Skin of body (tissue), 3 donors: ENCODE measurements at places on chromosomes 1 and 21. TPM values are rescaled to one million over a fixed set of nuclear protein-coding genes. Genes with fewer than 3 reads are reported as not detected.
A peak's percentile ranks its signal among the peaks of the same experiment; 100 is the strongest.

NR0B2 gene
- total RNA-seq = not detected

- no peak for DNase-seq
Measured at GRCh38 chr1:230391776-230392535, 34.2 kb downstream of the PGBD5 start.

GRCh38 chr1:171429137-171429536, 56.2 kb upstream of the PRRC2C start:
- DNase-seq = no peak

DNA sequence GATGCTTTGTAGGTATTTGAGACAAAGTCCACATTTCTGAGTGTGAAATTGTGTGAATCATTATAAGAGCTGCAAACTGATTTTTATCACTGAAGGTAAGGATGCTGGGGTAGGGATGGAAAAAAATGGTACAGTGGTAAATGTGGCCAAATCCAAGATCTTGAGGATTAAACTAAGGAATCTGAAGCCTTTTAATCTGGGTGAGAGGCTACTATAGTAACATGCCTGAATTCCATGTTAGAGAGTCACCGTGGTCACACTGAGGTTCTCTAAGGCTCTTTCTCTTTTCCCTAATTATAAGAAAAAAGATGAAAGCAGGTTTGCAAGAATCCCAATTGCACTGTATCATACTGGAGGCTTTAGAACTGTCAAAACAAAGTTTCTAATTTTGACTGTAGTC, 17.6 kb downstream of the PTGER3 start:
- no peak for DNase-seq

DNA sequence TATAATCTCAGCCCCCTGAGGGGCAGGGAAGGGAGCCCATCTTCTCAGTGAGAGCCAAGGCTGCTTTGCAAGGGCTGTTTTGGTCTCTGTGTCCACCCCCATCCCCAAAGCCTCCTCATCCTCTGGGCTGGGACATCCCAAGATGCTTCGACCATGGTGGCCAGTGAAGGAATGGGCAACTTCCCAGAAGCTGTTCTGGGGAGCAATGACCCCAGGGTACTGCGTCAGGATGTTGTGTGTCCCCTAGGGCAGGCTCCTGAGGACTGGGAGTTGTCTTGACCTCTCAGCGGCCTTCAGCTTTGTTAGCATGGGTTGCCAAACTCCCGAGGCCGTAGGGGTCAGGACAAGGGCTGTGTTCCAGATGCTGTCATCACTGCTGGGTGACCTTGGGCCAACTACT, 238.4 kb upstream of the POU3F1 start:
- DNase-seq = no peak

DNA sequence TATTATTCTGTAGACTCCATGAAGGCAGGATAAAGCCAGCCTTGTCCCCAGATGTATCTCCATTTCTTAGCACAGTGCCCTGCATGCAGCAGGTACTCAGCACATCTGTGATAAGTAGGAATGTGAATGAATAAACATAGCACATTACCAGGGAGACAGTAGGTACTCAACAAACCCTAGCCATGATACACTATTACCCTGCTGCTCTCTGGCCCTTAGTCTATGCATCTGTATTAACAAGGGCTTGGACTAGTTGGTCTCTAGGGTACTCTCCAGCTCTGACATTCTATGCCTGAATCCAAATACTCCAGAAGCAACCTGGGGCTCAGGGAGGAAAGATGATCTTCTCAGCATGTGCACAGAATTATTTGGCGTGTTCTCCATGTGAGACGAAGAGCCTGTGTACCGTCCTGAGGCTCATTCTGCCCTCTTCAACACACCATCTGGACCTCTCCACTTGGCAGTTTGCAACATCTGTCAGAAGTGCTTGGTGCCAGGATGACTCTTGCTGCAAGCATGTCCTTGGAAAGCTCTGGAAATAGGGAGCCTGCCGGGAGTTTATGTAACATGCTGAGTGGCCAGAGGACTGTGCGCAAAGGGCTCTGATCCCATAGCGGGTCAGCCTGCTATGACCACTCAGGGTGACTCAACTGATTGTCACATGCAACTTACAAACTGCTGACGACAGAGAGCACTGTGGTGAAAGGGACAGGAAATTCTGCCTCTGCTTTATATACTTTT, 228.2 kb upstream of the USP24 start:
- DNase-seq = peak; percentile 94

CRABP2 gene
- 72.5 TPM for total RNA-seq

DNA sequence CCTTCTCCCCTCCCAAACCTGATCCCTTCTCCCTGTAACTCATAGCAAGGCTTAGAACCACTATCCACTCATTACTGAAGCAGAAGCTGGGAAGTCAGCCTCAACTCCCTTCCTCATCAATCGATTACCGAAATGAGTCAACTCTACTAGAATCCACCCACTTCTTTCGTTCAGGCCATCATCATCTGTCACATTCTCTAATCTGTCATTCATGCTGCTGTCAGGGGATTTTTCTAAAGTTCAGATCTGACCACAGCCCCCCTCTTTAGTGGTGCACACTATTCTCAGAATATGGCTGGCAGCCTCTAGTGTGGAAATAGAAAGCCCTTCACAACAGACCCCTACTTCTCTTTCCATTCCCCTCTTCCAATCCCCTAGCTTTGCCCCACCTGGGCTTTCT, 5.1 kb downstream of the NT5C1A start:
- DNase-seq = no peak

DNA sequence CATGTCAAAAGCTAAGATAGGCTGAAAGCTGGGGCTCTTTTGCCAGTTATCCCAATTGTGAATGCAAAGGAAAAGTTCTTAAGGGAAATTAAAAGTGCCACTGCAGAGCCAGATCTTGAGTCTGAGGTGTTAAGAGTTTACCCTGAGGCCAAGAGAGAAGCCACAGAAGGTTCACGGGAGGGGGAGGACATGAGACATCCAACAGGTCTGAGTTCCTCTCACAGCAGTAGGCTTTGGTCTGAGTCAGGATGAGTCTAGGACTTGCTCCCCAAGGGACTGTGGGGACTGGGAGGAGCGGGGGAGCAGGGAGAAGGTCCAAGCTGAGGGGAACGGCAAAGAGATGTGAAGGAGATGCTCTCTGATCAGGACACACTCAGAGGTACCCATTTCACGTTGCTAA, 411.2 kb upstream of the CAMK1G start:
- DNase-seq = no peak

L1TD1 gene
- 1.5 TPM for total RNA-seq

VCAM1 gene
- 55.3 TPM for total RNA-seq

- DNase-seq = no peak
Measured at GRCh38 chr1:55846051-55846450, 630.9 kb upstream of the USP24 start.

SRSF11 gene
- total RNA-seq = 192 TPM

GRCh38 chr1:72119491-72119890, 162.8 kb downstream of the NEGR1 start:
- no peak for DNase-seq

RIPK4 gene
- total RNA-seq = 12.5 TPM

- no peak for DNase-seq
Measured at GRCh38 chr1:116350097-116350645, 22.9 kb upstream of the ATP1A1 start.

GRCh38 chr1:152048416-152049009, 11.7 kb upstream of the S100A11 start:
- no peak for DNase-seq

- no peak for DNase-seq
Measured at GRCh38 chr1:158153179-158153578, 27.5 kb upstream of the CD1D start.
